ENCODE measurements at places on chromosomes 12 and 14. TPM values are rescaled to one million over a fixed set of nuclear protein-coding genes. Genes with fewer than 3 reads are reported as not detected.
A peak's percentile ranks its signal among the peaks of the same experiment; 100 is the strongest.

DNA sequence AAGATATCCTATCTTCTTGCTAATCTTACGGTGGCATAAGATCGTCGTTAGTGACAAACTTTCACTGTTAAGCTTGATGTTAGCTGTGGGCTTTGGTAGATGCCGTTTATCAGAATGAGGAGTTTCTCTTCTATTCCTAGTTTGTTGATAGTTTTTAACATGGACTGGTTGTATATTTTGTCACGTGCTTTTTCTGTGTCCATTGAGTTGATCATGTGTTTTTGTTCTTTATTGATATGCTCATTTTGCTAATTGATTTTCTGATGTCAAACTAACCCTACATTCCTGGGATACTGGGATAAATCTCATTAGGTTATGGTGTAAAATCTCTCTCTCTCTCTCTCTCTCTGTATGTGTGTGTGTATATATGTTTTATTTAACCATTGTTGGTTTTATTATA lies 545.1 kb downstream of the AACS start:
- DNase-seq, result no peak
- H3K27me3 ChIP-seq, result no peaks in the 10 kb centered on the region
- no peak overlapping the region for H3K27ac ChIP-seq
- H3K36me3 ChIP-seq, result no peaks in the 10 kb centered on the region
- H3K4me3 ChIP-seq, result no peak overlapping the region

DNA sequence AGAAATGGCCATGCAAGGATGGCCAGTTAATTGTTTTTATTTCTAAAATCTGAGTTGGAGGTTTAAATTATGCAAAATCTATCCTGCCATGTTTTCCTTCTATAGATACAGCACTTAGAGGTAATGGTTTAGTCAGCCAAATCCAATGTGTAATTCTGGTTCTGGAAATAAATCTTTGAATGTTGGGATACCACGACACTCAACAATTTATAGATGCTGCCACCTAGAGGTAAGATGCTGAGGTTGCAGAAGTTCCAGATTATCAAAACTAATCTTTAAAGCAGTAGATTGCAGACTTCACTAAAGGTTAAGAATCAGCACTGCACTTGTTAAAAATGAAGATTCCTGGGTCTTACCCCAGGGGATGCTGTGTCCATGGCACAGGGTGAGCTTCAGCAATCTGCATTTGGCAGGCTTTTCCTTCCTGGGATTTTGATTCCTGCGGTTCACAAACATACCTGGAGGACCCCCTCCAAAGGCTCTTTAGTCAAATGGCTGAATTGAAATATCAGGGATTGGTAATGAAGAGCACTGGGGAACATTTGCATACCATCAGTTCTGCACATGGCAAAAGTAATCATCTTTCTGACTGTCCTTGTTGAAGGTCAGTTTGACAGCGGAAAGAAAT lies 53.4 kb upstream of the ANO4 start:
- H3K27ac ChIP-seq, result no peak overlapping the region
- no peaks in the 10 kb centered on the region for H3K27me3 ChIP-seq
- H3K36me3 ChIP-seq, result no peaks in the 10 kb centered on the region
- peak; percentile 27 for DNase-seq
- H3K4me3 ChIP-seq, result no peak overlapping the region

GRCh38 chr12:54981796-54982195 lies 2.8 kb downstream of the TESPA1 start:
- no peak for DNase-seq
- no peak overlapping the region for H3K27ac ChIP-seq
- no peaks in the 10 kb centered on the region for H3K36me3 ChIP-seq
- no peaks in the 10 kb centered on the region for H3K4me1 ChIP-seq

DNA sequence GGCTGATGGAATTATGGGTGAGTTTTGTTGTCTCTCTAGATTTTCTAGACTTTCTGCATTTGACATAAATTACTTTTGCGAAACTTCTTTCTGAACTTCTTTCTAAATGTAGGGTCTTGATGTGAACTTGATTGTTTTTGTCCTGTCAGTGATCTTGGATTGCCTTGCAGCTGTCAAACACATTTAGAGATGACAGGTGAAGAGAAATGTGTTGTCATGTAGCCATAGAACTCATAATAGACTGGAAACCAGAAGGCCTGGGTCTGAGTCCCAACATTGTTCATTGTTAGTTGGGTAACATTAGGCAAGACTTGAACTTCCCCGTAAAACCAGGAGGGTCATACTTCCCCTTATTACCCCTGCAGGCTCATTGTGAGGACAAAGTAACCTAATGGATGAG lies 109.0 kb downstream of the LRIG3 start:
- no peak for DNase-seq
- H3K4me3 ChIP-seq, result no peak overlapping the region
- H3K27ac ChIP-seq, result no peak overlapping the region
- H3K27me3 ChIP-seq, result no peaks in the 10 kb centered on the region

Gene NEUROD4
- not detected for total RNA-seq

DNA sequence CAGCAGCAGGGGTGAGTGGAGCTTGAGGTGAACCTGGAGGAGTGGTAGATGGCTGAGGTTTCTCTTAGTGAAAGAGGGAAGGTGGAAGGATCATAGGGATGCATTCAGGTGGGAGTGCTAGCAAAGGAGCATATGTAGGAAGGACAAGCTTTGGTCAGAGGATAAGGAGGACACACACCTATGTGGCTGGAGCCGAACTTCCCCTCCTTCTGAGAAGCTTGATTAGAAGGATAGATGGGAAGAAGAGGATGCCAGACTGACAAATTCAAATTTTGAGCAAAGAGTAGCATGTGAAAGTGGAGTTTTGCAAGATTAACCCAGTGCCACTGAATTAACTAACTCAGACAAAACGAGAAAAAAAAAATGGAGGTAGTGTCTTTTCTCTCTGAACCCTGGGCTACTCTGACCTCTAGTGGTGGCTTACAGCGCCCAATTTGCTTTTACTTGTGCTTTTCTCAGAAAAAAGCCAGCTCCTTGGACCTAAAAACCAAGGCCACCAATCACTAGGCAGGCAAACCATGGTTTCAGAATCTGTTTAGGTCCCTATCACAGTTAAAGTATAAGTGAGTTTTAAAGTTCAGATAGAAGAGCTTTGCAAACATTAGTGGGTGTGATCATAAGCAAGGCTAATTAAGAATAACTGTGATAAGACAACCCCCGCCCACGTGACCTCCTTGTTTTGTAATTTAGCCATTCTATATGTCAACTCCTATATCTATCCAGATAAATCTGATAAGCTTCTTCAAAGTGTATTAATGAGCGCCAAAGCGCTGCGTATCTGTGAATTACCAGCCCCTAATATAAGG lies 15.5 kb downstream of the EMP1 start:
- peaks cover 31% of the 10 kb centered on the region for H3K36me3 ChIP-seq
- peaks cover 50% of the 10 kb centered on the region for H3K4me1 ChIP-seq
- no peaks in the 10 kb centered on the region for H3K27me3 ChIP-seq
- peak overlapping the region; percentile 1 for H3K4me3 ChIP-seq
- DNase-seq, result peak; percentile 73

GRCh38 chr12:48938805-48939204 lies 13.5 kb upstream of the FKBP11 start:
- peaks cover 34% of the 10 kb centered on the region for H3K36me3 ChIP-seq
- no peaks in the 10 kb centered on the region for H3K27me3 ChIP-seq
- DNase-seq, result no peak
- H3K4me1 ChIP-seq, result no peaks in the 10 kb centered on the region
- H3K27ac ChIP-seq, result no peak overlapping the region
- no peak overlapping the region for H3K4me3 ChIP-seq

Gene KLHL33
- not detected for total RNA-seq

- no peaks in the 10 kb centered on the region for H3K27me3 ChIP-seq
- no peaks in the 10 kb centered on the region for H3K36me3 ChIP-seq
- no peak for DNase-seq
- no peak overlapping the region for H3K27ac ChIP-seq
- no peaks in the 10 kb centered on the region for H3K4me1 ChIP-seq
These were observed 828.9 kb downstream of the VRK1 start for GRCh38 chr14:97626088-97626487.

- H3K4me1 ChIP-seq, result no peaks in the 10 kb centered on the region
- no peaks in the 10 kb centered on the region for H3K36me3 ChIP-seq
- H3K4me3 ChIP-seq, result no peak overlapping the region
- peaks cover 52% of the 10 kb centered on the region for H3K27me3 ChIP-seq
- H3K27ac ChIP-seq, result no peak overlapping the region
- DNase-seq, result no peak
These were observed 5.9 kb downstream of the SDR9C7 start for GRCh38 chr12:56928262-56928661.

DNA sequence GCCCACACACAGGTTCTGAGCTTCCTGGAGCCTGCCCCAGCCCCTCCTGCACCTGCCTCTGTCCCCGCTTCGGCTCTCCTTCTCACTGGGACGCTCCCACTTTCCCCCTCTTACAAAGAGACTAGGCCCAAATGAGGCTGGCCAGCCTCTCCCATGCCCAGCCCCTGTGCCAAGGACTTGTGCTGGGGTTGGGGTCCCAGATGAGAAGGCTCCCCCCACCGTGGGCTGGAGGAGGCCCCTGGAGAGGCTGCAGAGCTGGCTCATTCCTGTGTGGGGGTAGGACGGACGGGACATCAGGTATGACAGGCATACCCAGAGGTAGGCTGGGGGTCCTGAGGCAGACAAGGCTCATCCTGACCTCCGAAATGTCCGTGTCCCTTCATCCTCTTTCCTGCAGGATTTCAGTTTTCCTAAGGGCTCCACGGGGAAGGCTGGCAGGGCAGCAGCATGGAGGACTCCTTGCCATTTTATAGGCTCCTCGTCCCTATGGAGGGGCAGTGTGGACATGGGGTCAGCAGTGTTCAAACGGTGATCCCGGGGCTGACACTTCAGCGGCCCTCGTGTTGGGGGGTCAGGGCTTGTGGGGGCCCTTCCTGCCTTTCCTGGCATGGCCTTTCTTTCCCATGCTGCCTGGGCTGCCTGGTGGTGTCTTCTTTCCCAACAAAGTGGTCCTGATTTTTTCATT lies 49.1 kb upstream of the MEG3 start:
- H3K36me3 ChIP-seq, result peaks cover 5% of the 10 kb centered on the region
- peaks cover 91% of the 10 kb centered on the region for H3K27me3 ChIP-seq
- H3K4me1 ChIP-seq, result no peaks in the 10 kb centered on the region
- no peak overlapping the region for H3K4me3 ChIP-seq

DNA sequence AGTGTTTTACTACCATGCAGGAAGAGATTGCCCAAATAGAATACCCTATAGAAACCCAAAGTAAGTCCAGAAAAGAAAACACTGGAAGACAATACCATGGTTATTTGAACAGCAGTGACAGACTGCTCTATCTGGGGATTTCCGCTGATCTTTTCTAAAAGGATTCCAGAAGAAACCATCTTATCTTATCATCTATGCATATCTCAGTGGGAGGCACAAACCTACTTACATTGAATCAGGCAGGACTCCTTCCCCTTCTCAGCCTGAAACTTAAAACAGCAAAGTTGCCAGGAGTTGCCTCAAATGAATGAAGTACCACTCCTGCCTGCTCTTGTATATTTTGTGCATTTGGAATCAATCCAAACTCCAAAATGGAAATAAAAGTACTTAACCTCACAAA lies 56.7 kb upstream of the NR2C1 start:
- H3K4me1 ChIP-seq, result no peaks in the 10 kb centered on the region
- H3K27me3 ChIP-seq, result no peaks in the 10 kb centered on the region
- no peak for DNase-seq
- H3K27ac ChIP-seq, result no peak overlapping the region
- H3K36me3 ChIP-seq, result peaks cover 32% of the 10 kb centered on the region

Gene ASCL1
- 0.15 TPM for total RNA-seq

DNA sequence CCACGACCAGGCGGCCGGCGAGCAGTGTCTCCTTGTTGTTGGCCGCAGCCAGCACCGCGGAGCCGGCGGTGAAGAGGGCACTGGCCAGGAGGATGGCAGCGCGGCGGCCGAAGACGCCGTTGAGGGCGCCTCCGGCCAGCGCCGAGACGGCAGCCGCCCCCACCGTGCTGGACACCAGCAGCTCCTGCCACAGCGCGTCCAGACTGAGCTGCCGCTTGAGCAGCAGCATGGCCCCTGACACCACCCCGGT lies 691 bp downstream of the SLC2A13 start:
- DNase-seq, result no peak
- H3K36me3 ChIP-seq, result peaks cover 21% of the 10 kb centered on the region
- H3K4me3 ChIP-seq, result peak overlapping the region; percentile 71
- no peak overlapping the region for H3K27ac ChIP-seq
- H3K27me3 ChIP-seq, result no peaks in the 10 kb centered on the region
- H3K4me1 ChIP-seq, result peaks cover 33% of the 10 kb centered on the region

DNA sequence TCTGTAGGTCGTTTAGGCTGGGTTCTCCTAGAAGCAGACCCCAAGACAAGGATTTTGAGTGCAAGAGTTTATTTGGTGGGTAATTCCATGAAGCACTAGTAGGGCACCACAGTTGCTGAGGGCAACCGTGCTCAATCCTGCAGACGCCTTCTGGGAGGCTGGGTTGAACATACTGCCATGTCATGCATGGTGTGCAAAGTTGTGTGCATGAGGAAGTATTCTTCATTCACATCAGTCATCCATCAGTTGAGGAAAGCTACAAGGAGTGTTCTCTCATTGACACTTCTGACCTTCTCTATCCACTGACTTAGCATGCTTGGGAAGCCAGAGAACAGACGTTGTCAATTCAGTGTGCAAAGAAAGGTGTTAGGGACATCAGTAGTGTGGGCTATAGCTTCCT lies 179.2 kb downstream of the PTPN11 start:
- no peak overlapping the region for H3K4me3 ChIP-seq
- H3K36me3 ChIP-seq, result no peaks in the 10 kb centered on the region
- H3K27ac ChIP-seq, result no peak overlapping the region
- DNase-seq, result no peak

DNA sequence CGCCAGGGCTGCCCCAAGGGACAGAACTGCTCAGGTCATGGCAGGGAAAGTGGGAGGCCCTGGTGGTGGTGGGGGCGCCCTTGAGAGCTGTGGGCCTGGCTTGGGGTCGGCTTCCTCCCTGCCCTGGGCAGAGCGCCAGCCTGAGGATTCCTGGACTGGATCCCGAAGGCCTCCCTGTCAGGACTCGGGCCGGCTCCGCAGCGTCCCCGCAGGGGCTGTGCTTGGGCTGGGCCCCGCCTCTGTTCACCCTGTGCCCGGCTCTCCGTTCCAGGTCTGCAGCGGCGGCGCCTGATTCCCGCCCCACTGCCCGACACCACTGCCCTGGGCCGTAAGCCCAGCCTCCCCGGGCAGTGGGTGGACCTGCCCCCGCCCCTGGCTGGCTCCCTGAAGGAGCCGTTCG lies 39.9 kb downstream of the KIF26A start:
- no peak overlapping the region for H3K4me3 ChIP-seq
- no peak for DNase-seq
- no peaks in the 10 kb centered on the region for H3K4me1 ChIP-seq

GRCh38 chr12:102527171-102527720 lies 46.9 kb upstream of the IGF1 start:
- no peak for DNase-seq
- no peak overlapping the region for H3K27ac ChIP-seq
- H3K4me3 ChIP-seq, result no peak overlapping the region

Gene OASL
- total RNA-seq, result 231 TPM

Gene CMA1
- not detected for total RNA-seq

Gene PCED1B
- total RNA-seq, result 2.1 TPM
